Activated CD4-positive, CD25-positive, alpha-beta regulatory T cell treated with anti-CD3 and anti-CD28 coated beads, Interleukin-2, amount 50 U/mL, for 72 hours (primary cell): ENCODE measurements at places on chromosomes 5 and 9.

GRCh38 chr5:103847060-103847459, 284.5 kb upstream of the NUDT12 start:
- no peak for DNase-seq

DNA sequence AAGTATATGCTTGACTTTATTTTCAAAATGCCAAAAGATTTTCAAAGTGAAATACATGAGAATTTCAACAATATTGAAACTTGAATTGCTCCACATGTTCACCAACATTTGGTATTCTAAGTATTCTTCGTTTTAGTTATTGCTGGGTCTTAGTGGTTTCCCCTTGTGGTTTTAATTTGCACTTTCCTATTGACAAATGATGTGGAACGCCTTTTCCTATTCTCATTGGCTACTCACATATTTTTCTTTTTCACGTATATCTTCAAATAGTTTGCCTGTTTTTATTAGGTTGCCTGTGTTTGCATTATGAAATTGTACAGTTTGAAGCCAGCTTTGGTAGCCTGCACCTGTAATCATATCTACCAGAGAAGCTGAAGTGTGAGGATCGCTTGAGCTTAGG, 405.7 kb upstream of the IRX2 start:
- DNase-seq, result no peak

- DNase-seq, result no peak
Observed at GRCh38 chr9:12771891-12772290, 2.9 kb upstream of the LURAP1L start.

DNA sequence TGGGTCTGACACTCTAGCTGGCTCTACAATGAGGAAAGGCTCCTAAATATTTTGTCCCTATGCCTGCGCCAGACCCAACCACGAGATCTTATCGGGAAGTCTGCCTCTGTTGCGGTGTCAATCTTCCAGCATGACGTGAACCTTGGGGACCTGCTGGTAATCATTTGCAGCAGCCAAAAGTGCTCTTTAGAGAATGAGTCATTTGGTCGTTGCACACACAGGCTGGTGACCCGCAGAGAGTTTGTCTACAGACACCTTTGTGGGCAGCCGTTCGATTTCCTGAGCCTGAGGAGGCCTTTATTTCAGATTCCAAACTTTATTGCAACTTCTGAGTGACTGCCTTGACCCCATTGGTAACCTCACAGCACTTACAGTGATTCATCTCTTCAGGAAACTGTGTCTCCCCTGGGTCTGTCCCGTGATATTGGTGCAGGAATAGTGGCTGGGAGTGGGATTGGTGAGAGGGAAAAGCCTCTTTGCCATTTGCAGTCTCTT, 326.1 kb downstream of the NSG2 start:
- no peak for DNase-seq

DNA sequence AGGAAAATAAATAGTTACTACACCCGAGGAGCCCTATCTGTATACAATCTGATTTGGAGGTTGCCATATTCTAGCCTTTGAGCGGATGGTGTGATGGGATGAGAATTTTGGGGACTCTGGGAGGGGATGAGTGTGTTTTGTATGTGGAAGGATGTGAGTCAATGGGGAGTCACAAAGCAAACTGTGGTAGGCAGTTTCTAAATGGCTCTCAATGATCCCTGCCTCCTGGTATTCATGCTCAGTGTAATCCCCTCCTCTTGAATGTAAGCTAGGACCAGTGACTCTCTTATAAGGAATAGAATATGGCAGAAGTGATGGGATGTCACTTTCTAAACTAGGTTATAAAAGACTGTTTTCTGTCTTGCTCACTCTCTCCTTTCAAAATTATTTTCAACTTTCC, 205.7 kb upstream of the RIOK2 start:
- no peak for DNase-seq

- DNase-seq, result no peak
Observed at GRCh38 chr9:14081745-14082144, 232.2 kb downstream of the NFIB start.

DNA sequence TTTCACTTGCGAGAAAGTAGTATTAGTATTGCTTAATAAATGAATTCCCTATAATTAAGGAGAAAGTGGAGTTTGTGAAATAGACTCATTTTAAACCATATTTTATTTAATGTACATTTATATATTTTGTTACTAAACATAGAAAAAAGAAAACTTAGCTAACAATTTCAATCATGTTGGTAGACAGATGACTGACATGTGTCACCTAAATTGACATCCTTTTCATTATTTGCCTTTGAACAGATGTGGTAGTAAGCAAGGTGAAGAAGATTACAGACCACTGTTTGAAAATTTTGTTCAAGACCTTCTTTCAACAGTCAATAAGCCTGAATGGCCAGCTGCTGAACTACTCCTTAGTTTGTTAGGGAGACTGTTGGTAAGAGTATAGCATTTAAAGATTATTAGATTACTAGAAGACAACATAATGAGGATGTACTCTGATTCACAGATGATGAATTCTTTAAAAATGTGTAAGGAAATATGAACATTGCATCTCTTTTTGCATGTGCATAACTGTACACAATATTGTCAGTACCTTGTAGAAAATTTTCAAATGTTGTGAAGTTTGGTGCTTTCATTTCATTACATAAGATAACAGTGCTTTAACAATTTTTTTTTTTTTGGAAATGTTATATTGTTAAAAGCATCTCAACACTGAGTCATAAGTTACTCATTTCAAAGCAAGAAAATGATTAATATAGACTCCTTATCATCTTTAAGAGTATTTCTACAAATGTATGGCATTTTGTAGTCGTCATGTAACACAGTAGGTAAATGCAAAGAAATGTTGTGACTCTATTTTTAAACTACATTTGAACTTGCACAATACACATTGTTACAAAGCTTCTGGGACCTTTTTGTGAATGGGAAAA, 139.5 kb downstream of the NIPBL start:
- no peak for DNase-seq

DNA sequence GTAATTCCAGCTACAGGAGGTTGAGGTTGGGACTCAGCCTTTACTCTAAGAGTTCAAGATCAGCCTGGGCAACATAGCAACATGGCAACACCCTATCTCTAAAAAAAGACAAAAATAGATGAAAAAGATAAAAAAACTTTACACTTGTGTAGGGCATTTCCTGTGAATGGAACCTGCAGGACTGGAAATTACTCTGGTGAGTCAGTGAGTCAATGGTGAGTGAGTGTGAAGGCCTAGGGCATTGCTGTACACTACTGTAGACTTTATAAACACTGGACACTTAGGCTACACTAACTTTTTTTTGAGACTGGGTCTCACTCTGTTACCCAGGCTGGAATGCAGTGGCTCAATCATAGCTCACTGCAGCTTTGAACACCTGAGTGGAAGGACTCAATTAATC, 19.5 kb upstream of the ARSI start:
- DNase-seq, result no peak

GRCh38 chr5:42361315-42361688, 61.9 kb upstream of the GHR start:
- no peak for DNase-seq
